Activated CD4-positive, alpha-beta T cell treated with anti-CD3 and anti-CD28 coated beads, Interleukin-2, Interleukin-6, amounts not matched to agents 100 ng/mL and 50 ng/mL, durations not matched to agents 16 hours and 8 hours (primary cell): ENCODE measurements at places on chromosomes 6 and 20.

- DNase-seq = peak; percentile 56
Observed at GRCh38 chr6:154247119-154247861, 109.3 kb downstream of the IPCEF1 start.

GRCh38 chr20:11350126-11351005, 567.3 kb upstream of the BTBD3 start:
- DNase-seq = no peak

- no peak for DNase-seq
Observed at GRCh38 chr6:12483712-12484111, 193.6 kb downstream of the EDN1 start.

DNA sequence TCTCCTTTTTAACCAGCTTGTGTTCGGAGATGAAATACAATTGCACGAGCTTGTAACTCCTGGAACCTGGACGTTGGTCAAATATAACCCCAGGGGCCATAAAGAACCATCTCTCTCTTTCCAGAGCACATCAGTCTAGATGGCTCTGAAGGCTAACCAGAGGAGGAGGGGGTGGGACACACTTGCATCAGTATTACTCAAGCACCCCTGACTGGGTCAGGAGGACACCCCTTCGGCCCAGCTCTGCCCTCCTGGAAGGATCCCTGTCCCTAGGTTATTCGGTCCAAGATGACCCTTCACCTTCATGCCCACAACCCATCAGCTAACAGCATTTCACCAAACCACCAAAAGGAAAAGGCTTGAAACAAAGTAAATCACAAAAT, 67.1 kb downstream of the FYN start:
- DNase-seq = no peak

GRCh38 chr20:47784599-47785310, 526 bp downstream of the SULF2 start:
- DNase-seq = no peak

- no peak for DNase-seq
Observed at GRCh38 chr6:119231394-119231793, 118.2 kb downstream of the MAN1A1 start.

DNA sequence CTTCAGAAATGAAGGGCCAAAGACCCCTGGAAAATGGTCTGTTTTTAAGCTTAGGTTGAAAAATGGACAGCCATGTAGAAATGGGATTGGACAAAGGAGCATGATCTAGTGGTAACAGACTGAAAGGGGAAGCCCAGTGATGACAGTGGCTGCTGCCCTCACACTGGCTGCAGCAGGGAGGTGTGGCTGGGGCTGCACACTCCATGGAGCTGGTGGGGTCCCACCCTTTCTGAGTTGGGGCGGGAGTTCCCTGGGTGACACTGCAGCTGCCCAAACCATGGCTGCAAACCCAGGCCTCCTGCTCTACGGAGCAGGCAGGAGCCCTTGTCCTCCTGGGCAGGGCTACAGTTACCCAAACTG, 8.5 kb upstream of the PACSIN1 start:
- DNase-seq = no peak

DNA sequence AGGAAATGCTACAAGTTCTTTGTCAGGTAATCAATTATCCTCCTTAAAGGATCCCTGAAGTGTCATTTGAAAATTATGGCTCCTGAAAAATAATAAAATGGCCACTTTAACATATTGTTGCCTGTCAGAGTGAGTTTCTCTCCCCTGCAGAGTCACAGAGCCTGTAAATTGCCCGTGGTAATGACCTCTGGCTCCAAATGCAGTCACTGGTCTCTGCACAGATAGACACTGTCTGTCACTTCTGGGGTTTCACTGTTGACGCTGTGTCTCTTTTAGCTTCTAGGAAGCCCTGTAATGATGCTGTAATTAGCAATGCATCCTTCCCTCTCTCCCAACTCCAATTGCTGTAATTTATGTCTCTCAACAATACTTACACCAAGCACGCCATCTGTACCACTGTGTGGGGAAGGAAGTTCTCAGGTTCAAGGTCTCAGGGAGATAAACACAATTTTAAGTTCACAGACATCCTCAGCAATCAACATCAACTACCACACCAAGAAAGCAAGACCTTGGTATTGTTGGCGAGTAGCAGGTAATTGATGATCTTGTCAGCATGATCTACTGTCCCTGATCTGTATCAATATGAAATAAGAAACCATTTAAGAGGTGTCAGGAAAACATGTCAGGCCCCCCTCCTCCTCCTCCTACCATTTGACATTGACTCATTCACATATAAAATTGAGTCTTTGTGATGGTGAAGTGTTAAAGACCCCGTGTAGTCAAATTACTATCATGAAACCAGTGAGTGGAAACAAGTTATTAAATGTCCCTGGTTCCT, 91.2 kb upstream of the SULF2 start:
- no peak for DNase-seq

DNA sequence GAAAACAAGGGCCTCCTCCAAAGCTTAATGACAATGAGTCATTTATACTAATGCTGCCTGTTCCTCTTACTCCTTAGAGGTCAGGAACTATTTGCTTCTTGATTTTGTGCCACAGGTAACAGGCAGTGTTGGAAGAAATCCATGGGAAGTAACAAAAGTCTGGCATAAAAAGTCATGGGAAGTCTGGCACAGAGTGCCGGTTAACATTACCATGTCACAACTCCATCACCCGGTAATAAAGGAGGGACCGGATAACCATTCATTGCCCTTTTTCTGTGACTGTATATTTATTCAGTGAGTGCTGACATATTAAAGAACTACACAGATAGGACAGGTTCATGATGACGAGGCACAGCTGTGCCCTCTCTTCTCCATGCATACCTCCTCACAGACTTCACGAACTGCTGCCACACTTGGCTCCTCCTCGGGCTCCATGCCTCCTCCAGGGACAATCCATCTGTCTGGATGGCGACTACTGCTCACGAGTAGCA, 50.9 kb downstream of the NUDT3 start:
- no peak for DNase-seq
